ENCODE measurements at places on chromosomes 3 and 15.

- DNase-seq = no peak
Observed at GRCh38 chr3:42800251-42800650, 4.0 kb downstream of the HIGD1A start.

- DNase-seq = no peak
Observed at GRCh38 chr3:122985539-122985938, 42.0 kb downstream of the SEMA5B start.

GRCh38 chr3:172133838-172134237, 94.5 kb downstream of the FNDC3B start:
- no peak for DNase-seq

DNA sequence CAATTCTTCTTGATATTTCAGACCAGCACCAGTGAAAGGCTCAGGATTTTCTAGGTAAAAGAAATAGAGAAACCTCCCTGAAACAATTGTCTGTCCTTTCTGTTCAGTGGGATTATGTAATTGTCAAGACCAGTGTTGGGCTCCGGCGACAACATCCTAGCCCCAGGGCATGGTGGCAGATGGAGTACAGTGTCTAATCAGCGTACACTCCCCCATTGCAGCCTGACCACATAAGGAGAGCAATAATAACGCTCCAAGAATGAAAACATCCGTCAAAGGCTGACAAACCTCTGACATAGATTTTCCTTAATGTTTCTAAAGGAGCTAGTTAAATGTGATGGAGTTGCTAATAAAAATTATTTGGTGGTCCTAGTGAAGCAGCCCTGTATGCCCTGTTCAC, 144.6 kb downstream of the EBLN2 start:
- DNase-seq = no peak

DNA sequence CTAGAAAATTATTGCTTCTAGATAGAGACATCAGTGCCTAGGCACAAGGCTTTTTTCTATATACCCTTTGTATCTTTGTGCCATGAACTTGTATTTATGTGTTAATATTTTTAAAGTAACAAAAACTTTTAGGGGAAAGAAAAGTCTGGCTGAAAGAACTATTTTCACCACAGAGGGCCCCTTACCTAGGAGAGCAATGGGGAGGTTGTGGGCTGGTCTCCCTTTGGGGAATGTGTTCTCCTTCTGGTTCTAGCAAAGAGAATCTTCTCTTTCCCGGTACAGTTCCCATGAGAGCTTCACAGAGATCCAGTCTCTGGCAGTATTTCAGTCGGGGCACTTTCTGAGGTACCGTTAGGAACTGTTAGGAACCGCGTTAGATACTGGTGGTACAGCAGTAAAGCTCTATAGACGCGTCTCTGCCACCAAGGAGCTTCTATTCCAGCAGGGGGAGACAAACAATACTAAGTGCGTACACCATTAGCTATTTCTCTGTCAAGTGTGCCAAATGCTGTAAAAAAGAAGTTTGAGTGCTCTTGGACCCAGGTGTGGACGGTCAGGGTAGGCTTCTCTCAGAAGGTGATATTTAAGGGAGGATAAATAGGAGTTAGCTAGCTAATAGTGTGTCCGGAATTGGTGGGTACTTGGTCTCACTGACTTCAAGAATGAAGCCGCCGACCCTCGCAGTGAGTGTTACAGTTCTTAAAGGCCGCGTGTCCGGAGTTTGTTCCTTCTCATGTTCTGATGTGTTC, 4.6 kb upstream of the EPB42 start:
- DNase-seq = no peak

Measured in activated T-helper 1 cell treated with Interleukin-2 at 50 U/mL for 16 hours (primary cell).